ENCODE measurements at places on chromosomes 3 and 15.

- DNase-seq: no peak
These were observed 43.6 kb downstream of the NMNAT3 start for GRCh38 chr3:139634111-139634635.

DNA sequence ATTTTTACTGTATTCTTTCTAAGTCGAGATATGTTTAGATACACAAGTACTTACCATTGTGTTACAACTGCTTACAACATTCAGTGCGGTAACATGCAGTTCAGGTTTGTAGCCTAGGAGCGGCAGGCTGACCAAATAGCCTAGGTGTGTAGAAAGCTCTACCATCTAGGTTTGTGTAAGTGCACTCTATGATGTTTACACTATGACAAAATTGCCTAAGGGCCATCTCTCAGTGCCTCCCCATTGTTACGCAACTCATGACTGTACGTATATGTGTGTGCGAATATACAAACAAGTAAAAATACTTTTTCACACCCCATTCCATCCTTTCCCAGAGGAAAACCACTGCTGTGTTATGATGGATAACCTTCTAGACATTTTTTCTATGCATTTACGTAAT, 44.3 kb downstream of the PXYLP1 start:
- peak; percentile 38 for DNase-seq

DNA sequence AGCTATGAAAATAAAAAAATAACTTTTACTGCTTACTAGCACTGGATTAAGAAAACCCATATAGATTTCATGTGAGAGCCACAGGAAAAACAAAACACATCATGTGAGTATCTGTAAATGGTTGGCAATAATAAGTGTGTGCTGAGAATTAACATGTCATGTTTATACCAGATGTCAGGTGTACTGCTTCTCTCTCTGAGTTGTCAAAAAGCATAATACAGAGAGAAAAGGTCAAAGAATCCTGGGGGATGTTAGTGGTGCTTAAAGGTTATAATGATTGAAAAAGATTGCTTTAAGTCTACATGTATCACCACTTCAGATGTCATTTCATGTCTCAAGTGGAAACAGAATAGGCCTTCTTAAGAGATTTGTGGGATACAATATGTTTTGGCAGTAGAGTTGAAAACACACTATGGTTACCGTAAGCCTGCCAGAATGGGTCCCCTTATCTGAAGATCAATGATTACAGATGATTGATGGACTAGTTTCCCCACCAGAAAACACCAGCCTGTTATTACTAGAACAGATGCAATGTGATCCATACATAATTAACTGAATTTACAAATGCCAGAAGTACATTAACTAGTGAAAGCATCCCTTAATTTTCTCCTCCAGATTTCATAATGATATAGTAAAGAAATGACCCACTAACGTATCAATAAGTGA, 204.1 kb downstream of the CNTN3 start:
- no peak for DNase-seq

GRCh38 chr3:53680028-53680427, 166.2 kb downstream of the CHDH start:
- no peak for DNase-seq

DNA sequence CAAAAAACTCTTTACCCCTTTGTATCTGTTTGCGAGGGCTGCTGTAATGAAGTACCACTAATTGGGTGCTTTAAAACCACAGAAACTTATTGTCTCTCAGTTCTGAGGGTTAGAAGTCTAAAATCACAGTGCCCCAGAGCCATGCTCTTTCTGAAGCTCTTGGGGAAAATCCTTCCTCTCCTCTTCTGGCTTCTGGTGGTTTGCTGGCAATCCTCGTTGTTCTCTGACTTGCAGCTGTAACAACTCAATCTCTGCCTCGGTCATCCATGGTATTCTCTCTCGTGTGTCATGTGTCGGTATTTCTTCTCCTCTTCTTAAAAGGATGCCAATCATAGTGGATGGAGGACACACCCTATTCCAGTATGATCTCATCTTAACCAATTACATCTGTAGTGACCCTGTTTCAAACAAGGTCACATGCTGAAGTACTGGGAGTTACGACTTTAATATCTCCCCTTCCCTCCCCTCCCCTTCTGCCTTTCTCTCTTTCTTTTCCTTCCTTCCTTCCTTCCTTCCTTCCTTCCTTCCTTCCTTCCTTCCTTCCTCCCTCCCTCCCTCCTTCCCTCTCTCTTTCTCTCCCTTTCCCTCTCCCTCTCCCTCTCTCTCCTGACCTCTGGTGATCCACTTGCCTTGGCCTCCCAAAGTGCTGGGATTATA, 6.5 kb upstream of the ARL8B start:
- DNase-seq: no peak

GRCh38 chr3:186949281-186949982, 19.1 kb downstream of the ST6GAL1 start:
- DNase-seq: no peak

DNA sequence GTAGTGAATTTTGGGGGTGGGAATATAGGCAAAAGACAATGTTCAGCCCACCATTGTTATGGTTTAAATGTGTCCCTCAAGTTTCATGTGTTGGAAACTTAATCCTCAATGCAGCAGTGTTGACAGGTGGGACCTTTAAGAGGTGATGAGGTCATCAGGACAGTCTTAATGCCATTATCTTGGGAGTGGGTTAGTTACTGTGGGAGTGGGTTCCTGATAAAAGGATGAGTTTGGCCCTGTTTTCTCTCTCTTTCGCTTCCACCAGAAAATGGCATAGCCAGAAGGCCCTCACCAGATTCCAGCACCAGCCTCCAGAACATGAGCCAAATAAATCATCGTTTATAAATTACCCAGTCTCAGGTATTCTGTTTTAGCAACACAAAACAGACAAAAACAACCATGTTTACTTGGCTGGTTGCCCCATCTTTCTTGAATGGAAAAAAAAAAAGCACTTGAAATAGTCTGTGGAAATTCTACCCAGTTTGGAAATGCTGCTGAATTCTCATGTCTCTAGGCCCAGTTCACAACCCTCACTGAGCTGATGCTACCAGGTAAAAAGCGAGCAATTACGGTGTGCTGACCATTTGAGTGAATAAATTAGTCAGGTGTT, 31.0 kb upstream of the MFSD1 start:
- no peak for DNase-seq

- no peak for DNase-seq
These were observed 78.8 kb downstream of the EOMES start for GRCh38 chr3:27643355-27643754.

DNA sequence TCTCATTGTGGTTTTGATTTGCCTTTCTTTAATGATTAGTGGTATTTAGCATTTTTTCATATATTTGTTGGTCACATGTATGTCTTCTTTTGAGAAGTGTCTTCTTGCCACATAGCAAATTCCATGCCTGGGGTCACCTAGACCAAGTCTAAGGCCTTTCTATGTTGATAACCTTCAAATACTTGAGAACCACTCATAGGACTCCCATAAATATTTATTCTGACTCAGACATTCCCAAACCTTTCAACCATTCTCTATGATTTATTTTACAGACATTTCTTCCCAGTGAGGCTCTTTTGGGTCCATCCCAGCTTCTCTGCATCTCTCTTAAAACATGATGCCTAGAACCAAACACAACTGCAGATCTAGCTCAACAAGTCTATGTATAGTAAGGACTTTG, 69.2 kb downstream of the ATP8B4 start:
- DNase-seq: no peak

DNA sequence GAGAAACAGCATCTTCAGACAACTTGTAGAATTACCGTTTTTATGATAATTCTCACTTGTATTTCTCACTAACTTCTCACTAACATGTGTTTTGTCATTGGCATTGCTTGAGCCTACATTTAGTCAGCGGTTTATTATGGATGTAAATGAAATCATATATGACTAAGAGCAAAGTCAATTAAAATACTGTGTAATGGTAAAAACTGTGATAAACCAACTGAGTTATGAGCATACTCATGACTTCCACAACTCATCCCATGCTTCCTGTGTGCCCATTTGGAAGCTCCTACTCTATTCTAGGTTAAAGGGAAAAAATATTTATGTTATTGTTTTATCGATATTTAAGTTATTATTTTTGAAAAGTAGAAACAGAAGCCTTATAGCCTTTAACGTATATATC, 12.8 kb downstream of the PXK start:
- DNase-seq: no peak

DNA sequence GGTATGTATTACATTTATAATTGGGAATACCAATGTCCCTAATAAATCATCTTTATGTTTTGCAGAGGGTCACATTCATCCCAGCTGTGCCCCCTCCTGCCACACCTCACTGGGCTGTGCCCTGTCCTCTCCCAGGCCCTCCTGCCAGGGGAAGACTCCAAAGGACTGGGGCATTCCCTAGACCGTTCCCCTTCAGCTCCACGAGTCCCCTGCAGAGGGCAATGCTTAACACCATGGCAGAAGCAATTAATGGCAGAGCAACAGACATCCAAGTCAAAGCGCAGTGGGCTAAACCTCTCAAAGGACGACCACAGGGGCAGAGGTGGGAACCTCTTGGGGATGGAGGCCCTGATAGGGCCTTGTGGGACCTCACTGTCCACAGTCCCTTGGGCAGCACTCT, 71.3 kb upstream of the SEC13 start:
- no peak for DNase-seq

DNA sequence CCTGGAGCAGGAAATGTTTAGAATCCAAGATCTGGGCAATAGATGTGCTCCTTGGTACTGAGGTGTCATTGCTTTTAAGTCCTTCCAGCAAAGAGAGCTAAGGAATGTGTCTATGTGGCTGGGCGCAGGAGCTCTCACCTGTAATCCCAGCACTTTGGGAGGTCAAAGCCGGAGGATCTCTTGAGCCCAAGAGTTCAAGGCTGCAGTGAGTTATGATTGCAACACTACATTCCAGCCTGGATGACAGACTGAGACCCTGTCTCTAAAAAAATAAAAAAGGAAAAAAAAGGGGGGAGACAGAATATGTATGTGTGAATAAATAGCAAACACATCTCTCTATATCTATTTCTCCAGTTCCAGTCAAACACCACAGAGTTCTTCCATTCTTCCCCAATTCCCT, 4.3 kb upstream of the GPR62 start:
- no peak for DNase-seq

DNA sequence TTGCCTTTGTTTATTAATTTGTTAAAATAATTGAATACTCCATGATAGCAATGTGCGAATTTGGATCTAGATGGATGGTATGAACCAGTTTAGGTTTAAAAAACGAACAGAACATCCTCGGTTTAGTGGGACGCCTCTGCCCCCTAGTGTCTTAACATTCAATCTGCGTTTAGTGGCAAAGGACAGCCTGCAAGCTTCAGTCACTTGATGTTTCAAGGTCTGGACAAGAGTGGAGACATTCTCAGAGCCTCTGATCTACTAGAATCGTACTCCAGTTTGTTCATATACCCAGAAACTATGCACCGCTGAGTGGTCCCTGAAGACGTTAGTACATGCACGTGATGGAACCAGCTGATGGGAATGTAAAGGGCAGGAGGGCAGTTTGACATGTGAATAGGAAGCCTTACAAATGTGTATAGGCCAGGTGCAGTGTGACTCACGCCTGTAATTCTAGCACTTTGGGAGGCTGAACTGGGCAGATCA, 17.8 kb upstream of the ATP13A4 start:
- DNase-seq: peak; percentile 61

- DNase-seq: no peak
These were observed 11.7 kb upstream of the RARRES1 start for GRCh38 chr3:158743664-158744566.

- DNase-seq: no peak
These were observed 2.3 kb upstream of the UBE3A start for GRCh38 chr15:25441111-25441510.

DNA sequence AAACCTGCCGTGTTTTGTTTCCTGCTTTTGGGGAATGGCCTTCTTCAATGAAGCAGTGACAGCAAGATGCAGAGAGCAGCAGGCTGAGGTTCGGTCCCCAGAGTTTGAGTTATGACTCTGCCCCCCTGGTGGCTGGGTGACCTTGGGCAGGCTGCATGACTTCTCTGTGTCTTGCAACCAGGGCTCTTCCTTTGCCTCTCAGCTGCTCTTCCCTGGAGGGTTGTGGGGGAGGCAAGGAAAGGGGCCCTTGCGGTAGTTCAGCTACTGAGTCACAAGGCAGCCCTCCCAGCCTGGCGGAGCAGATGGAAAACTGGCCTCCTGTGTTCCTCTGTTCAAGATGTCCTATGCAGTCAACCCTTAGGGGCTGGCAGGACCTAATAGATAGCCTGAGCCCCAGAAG, 17.1 kb downstream of the CTXND1 start:
- no peak for DNase-seq

- DNase-seq: no peak
These were observed 642.3 kb downstream of the RBMS3 start for GRCh38 chr3:29922992-29923746.

DNA sequence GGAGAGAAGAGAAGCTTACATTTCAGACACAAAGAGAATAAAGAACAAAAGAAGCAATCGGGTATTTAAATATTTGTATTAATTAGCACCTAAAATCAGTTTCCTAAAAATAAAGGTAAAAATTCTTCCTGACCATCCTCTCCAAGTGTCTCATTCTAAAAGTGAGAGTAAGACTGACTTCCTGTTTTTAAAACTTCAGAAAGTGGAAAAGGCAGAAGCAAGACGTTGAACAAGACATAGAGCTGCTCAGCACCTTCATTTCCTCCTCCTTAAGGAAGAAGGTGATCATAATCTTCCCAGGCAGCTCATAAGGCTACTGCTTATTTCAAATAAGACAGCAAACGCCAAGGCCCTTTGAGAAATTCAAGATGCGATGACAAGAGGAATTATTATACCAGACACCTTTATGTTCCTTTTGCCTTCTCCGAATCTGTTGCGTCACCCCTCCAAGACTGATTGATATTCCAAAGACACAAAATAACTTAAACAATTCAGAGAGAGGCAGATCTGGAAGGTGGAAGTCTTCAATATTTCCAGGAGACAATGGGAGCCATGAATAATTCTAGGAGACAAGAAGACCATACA, 238.8 kb upstream of the TLE3 start:
- DNase-seq: no peak

DNA sequence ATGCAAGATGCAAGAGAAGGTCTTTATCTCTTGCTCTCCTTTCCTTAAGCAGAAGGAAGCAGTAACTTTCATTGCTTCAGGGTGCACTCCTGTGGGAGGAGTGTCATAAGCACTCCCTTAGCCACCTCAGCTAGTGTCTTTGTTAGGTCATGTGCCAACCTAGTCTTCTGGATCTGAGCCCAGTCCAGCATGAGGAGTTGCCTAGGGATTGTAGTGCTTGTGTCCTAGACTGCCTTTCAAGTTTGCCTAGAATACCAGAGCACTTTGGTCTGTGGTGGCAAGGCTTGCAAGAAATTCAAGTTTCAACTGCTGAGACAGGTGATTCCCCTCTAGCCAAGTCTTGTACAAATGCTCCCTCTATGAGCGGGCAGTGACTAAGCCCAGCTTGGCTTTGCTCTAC, 633.6 kb downstream of the ZNF385D start:
- no peak for DNase-seq

- DNase-seq: no peak
These were observed 158.8 kb downstream of the SLCO3A1 start for GRCh38 chr15:92012368-92012629.

GRCh38 chr3:153142961-153143360, 19.1 kb upstream of the RAP2B start:
- DNase-seq: no peak

All from HL-60 (cell line).